Foreskin fibroblast (primary cell): ENCODE measurements at places on chromosomes 13 and 19.

GRCh38 chr13:110107568-110108347 lies 199.2 kb downstream of the COL4A1 start:
- DNase-seq, result no peak

- DNase-seq, result peak; percentile 20
These were observed 4.9 kb upstream of the ZC3H13 start for GRCh38 chr13:46057256-46058015.

- DNase-seq, result peak; percentile 30
These were observed 240.5 kb downstream of the ENOX1 start for GRCh38 chr13:43546251-43546650.

DNA sequence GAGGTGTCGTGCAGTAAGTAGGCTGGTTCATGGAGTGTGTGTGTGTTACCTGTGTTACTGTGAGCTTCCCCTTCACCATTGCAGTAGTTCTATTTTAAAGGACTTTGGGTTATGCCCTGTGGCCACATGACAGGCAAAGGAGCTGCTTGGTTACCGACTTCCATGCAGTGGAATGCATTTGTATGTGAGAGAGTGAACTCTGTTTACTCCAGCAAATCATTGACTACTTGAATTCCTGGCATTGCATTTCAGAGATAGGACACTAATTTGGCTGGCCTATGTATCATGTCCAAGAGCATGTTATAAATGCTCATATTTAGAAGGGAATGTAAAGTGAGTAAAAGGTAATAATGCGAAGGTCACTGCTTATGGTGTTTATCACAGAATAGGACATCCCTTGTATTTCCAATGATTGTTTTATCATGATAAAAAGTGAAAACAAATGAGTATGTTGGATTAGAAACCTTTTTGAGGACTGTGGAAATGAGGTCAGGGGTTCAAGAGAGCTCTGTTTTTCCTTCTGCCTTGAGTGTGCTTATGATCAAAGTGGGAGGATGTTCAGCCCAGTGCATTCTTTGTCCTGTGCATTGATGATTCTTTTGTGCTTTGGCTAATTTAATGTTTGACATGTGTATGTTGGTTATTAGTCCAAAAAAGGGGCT lies 156.5 kb downstream of the LMO7 start:
- DNase-seq, result no peak

DNA sequence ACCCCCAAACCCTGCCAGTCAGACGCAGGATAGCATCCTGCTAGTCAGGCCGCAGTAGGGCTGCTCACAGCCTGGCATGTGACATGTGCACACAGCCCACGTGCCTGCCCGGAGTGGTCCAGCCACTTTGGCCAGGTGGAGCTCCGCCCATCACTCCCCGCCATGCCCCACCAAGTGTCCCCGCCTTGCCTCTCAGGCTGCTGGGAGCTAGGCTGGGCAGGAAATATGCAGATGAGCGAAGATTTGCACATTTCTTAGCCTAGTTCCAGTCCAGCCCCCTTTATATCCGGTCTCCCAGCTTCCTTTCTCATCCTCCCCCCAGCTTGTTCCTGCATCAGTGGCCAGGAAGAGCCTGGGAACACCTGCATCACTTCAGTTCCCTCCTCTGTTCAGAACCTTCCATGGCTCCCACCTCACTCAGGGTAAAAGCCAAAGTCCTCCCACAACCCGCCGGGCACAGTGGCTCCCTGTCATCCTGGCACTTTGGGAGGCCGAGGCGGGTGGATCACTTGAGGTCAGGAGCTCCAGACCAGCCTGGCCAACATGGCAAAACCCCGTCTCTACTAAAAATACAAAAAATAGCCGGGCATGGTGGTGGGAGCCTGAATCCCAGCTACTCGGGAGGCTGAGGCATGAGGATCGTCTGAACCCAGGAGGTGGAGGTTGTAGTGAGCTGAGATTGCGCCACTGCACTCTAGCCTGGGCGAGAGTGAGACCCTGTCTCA lies 2.3 kb upstream of the DOCK6 start:
- no peak for DNase-seq

DNA sequence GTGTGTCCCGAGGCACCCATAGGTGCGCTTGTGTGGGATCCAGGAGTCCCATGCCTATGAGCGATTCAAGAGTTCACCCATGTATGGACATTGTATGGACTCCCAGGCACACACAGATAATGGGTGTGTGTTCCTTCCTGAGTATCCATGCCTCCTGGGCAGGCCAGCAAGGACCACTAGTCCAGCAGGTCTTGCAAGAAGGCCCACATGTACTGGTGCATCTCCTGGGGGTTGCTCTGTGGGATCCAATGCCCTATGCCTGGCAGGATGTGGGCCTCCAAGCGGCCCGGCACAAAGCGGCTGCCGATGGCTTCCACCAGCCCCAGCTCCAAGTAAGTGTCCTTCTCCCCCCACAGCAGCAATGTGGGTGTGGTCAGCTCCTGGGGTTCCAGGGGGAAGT lies 5.0 kb downstream of the EPHX3 start:
- no peak for DNase-seq

DNA sequence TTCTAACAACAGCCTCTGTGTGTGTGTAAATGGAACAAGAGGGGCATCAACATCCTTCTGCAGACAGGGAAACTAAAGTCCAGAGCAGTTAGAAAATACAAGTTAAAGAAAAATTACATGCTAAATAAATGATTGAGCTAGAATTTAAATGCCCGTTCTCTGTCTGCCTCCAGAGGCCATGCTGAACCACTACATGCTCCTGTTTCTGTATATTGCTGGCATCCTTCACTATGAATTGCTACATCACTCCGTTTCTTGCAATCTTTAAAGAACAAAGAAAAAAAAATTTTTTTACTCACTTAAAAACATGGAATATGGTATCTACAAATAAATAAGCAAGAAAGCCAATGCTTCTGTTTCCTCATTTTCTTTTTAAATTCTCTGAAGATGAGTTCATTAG lies 47.9 kb downstream of the DCT start:
- no peak for DNase-seq

DNA sequence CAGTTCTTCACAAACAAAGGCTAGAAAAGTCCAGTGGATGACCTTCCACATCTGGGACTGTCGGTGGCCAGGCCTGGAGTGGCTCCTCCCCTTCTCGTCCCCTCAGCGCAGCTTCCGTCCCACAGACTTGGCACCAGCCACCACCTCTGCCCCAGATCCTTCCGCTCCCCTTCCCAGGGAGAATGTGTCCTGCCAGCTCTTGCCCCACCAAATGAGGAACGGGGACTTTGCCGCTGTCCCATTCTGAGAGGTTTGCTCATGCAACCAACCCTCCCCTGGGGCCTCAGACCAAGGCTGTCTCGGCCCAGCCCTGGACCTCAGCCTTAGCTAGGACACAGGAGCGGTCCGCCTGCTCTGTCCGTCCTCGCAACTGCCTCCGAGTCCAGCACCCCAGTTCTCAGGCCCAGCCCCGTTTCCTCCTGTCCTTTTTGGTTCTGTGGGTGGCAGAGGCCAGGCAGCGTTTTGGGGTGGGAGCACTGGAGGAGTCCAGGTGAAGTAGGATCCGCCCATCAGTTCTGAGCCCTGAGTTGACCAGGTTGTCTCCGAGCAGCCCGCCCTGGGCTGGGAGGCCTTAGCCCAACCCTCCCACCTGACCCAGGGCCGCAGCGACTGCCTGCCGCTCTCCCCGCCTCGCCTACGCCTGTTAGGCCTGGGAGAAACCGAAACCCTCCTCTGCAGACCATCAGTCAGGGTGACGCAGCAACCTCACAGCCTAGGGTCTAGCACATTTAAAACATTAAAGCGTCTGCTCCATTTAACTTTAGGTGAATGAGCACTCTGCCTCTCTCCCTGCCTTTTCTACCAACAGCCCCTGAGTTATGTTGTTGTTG lies 284.3 kb downstream of the FOXO1 start:
- no peak for DNase-seq

DNA sequence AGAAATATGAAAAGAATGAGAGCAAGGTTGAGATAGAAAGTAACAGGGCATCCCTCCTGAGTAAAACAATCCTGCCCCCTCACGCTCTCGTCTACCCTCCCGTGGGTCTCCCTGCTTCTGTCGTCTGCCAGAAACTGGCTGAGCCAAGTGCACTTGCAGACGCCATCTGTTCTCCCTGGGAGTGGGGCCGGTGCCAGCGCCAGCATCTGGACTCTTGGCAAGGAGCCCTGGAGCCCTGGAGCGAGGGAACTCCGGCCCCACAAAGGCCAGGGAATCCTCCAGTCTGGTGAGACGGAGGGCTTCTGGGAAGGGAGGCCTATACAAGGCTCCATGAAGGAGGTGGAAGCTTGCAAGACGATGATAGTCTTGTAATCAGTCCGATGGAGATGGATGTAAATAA lies 2.3 kb upstream of the TMEM91 start:
- DNase-seq, result peak; percentile 98

DNA sequence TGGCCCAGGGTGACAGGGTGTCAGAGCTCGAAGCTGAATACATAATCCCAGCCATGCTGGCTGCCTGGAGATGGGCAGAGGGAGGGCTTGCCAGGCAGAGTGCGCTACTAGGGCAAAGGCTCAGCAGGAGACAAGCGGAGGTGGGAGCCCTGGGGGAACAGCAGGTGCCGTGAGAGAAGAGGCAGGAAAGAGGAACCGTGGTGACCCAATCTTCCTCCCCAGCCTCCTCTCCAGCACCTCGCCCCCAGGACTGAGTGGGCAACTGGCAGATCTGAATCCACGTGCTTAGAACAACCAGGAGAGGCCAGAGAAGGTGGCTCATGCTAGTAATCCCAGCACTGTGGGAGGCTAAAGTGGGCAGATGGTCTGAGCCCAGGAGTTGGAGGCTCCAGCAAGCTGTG lies 11.0 kb upstream of the CCL25 start:
- no peak for DNase-seq

DNA sequence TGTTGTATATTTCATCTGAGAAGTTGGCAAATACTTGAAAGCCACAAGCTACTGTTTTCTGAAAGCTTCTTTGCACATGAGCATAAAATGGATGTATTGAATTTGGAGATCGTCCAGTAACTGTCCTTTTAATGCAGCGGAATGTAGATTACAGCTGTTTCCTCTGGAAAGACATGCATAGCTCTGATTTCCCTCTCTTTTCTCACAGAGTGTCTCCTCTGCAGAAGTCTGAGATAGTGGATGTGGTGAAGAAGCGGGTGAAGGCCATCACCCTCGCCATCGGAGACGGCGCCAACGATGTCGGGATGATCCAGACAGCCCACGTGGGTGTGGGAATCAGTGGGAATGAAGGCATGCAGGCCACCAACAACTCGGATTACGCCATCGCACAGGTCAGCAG lies 283.0 kb downstream of the SHISA2 start:
- no peak for DNase-seq
